ENCODE measurements at places on chromosomes 2 and 18.

DNA sequence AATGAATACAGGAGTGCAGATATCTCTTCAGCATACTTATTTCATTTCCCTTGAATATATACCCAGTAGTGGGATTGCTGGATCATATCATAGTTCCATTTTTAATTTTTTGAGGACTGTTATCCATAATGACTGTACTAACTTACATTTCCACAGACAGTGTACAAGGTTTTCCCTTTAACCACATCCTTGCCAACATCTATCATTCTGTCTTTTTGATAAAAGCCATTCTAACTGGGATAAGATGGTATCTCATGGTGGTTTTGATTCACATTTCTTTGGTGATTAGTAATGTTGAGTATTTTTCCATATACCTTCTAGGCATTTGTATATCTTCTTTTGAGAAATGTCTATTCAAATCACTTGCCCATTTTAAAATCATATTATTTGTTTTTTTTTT lies 325.2 kb downstream of the CYP26B1 start:
- DNase-seq: no peak

DNA sequence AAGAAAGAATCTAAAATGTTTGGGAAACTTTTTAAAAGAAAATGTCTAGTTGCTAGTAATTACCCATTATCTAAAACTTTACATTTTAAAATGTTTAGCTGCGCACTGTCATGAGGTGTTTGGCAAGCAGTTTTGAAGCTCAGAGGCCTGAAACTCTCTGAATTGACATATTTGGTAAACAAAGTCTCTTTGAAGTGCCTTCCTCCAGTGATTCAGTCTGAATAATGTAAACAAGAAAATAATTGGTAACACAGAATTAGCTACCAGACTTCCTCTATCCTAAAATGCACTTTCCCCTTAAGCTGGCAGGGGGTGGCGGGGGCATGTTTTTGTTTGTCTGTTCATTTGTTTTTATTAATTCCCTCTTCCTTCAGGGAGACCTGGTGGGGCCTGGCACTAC lies 61.4 kb downstream of the WDR75 start:
- DNase-seq: no peak

DNA sequence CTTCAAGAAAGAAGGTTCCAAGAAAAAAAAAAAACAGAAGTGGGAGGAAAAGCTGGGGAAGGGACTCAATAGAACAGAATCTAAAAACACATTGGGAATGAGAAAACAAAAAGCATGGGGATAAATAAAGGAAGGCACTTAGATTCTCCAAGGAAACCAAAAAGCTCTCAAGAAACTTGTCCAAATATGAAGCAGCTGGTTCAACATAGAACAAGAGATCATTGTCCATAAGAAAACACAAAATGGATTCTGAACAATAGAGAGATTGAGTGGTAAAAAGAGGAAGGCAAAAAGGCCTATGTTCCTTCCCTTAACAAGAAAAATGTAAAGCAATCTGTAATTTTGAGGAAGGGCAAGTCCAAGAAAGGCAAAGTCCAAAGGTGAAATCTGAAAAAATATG lies 32.9 kb upstream of the ALK start:
- DNase-seq: no peak

DNA sequence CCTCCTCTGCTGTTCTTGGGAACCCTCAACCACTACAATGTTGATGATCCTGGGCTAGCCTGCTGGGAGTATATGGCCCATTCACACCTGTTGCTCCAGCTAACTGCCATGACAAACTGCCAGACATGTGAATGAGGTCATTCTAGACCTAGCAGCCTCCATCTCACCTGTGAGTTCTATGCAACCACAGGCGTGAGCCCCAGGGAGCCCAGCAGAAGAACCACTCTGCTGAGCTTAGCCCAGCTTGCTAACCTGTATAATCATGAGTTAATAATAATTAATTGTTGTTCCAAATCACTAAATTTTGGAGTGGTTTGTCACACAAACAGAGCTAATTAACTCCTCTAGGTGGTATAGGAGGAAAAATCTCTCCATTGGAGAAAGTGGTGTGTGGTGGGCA lies 24.7 kb upstream of the CELF4 start:
- DNase-seq: no peak

GRCh38 chr18:9248661-9249060 lies 85.9 kb upstream of the TWSG1 start:
- no peak for DNase-seq

DNA sequence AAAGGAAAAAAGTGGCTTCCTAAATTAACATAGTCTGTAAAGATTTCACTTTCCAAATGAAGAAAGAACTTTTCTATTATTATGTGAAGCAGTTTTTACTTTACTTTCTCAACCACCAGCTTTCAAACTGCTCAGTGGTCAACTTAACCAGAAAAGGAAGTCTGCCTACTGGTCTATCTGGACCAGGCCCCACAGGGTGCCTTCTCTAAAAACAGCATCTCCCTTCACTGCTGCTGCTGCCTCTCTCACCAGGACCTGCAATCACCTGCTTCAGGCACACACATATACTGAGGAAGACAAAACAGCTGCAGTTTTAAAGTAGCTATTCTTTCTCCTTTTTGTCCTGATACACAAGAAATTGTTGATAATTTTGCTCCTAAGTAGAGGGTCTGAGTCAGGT lies 221.3 kb upstream of the DCC start:
- no peak for DNase-seq

- DNase-seq: no peak
Measured at GRCh38 chr18:4319738-4320677, 135.1 kb downstream of the DLGAP1 start.

DNA sequence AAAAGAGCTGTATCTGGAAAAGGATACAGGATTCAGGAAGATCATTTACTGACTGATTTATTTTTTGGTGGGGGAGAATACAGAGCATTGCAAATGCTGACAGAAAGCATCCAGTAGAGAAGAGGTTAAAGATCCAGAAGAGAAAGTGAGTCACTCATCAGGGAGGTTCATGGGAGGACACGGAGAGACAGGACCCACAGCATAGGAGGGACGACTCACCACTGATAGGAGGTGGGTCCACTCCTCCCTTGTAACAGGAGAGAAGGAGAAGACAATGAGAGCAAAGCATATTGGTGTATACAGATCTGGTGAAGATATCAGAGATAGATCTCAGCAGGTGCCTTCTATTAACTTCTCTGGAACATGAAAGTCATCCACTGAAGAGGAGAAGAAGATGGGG lies 142.4 kb upstream of the AQP4 start:
- no peak for DNase-seq

GRCh38 chr2:48471048-48471474 lies 58.9 kb upstream of the STON1 start:
- DNase-seq: no peak

GRCh38 chr18:52963481-52963880 lies 623.5 kb downstream of the DCC start:
- no peak for DNase-seq

DNA sequence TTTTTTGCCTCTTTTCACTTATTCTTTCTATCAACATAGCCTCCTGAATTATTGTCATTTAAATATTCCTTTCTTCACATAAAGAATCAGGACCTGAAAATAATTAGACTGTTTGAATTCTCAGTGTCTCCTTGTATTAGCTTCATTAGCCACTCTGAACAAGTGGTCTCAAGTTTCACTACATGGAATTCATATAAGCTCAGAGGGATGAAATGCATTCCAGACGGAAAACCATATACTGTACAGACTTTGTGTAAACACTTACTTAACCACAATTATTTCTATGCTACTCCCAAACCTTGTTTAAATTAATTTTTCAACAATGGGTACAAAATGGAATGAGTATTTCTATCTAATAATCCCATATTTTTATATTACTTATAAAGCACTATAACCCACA lies 53.4 kb downstream of the CHN1 start:
- no peak for DNase-seq

DNA sequence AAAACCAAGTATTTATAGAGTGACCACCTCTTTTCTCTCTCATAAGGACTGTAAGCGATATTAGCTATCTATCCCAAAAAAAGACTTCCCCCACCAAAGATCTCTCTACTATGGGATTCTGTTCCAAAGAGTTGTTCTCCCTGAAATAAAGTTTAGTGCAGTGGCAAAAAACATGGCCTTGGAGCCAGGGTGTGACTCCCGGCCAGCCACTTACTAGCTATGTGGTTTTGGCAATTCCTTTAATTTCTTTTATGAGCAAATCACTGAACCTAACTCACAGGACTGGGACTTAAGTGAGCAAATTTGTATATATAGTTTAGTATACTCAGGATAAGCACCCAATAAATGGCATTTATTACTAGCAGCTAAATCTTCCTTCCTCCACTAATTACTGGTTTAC lies 42.6 kb downstream of the SESTD1 start:
- DNase-seq: no peak

DNA sequence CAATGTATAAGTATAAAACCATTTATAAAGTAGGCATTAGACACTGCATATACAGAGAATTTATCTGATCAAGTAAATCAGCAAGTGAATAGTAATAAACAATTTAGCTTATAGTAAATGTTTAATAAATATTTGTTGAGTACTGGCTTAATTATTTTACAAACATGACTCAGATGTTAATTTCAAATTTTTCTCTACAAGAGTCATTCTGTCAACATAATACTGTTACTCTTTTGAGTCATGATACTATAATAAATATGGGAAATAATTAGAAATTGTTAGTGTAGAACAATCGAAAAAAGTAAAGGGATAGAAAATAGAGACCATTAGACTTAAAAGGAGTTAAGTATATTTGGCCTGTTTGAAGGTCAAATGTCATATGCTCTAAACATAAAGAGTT lies 133.6 kb upstream of the MC4R start:
- no peak for DNase-seq

DNA sequence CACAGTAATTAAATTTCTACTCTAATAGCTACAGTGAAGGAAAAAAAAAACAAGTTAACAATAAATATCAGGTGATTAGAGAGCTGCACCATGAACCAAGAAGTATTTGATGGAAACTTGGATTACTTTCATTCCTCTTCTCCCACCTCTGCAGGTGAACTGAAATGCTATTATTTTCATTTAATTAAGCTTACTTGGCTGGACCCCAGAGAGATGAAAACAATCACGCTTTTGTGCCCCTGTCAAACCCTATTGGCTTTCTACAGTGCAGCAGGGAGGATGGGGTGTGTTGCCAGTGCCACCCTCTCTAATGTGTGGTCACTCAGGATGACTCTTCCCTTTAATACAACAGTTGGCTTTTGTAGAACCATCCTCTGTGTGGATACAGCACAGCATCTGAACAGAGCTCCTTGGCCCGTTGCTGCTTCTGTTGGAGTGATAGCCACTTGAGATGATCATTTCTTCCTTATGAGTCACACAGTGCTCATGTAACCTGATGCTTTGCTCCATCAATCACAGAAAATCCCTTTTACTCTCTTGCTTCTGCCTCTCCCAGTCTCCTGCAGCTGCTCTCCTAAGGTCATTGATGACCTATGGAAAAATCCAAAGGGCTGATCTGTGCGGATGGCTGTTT lies 5.5 kb upstream of the ARL4C start:
- no peak for DNase-seq
